Lung microvascular endothelial cell (primary cell): ENCODE measurements at places on chromosomes 5 and 9.

DNA sequence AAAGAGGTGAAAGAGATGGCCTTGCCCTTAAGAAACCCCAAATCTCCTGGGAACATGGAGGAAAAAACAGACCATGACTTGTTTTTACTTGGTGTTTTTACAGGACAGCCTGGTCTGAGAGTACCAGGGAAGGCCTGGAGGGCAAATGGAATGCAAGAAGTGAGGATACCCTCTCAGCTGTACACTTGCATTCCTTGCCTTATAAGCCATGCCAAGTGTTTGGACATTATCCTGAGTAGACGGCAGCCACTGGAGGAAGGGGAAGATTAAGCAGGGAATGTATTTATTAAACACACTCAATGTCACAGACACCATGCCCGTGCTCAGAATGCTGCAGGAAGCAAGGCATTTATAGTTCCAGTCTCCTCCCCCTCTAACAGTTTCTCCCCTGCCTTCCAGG lies 581.4 kb downstream of the CDK5RAP2 start:
- no peak for DNase-seq

- no peak for DNase-seq
Measured at GRCh38 chr5:93571114-93571949, 9.7 kb downstream of the NR2F1-AS1 start.

GRCh38 chr5:81156732-81157131 lies 76.4 kb upstream of the CKMT2 start:
- DNase-seq = no peak

GRCh38 chr9:32378496-32378895 lies 5.9 kb upstream of the ACO1 start:
- DNase-seq = peak; percentile 83

DNA sequence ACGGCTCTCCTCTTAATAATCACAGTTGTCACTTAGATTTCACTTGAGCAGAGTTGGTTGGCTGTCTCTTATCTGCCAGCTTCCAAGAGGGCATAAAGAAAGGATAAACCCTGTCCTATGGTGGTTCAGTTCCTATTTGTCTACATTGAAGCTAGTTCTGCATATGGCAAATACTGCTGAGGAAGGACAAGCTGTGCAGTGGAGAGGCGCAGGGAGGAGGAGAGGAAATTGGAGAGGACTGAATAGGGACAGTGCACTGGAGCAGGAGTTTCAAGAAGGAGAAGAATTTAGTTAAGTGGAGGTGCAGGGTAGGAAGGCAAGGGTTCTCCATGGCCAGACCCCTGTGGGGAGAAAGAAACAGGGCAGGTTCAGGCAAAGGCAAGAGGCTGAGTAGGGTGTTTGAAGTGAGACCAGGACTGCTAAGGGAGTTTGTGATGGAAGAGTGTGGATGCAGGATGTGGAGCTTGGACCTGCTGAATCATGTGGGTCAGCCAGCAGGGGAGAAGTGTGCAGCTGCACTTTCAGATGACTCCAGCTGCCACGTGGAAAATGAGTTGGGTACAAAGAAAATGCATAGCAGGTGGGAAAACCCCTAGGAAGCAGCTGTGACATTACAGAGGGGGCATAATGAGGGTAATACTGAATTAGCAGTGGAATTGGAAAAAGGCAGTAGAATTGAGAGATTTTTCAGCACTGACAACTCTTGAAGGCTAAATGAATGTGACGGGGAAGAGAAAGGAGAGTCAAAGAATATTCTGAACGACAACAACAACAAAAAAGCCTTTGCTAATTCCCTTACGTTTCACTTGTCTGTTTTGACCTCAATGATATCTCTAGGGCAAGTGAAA lies 66.8 kb downstream of the MAMDC2 start:
- DNase-seq = peak; percentile 87

- DNase-seq = no peak
Measured at GRCh38 chr5:98637557-98637956, 135.9 kb upstream of the RGMB start.

GRCh38 chr5:52452098-52452497 lies 335.6 kb upstream of the ITGA1 start:
- no peak for DNase-seq

GRCh38 chr9:14306672-14307660 lies 7.0 kb downstream of the NFIB start:
- no peak for DNase-seq

- no peak for DNase-seq
Measured at GRCh38 chr9:113368982-113369854, 7.6 kb downstream of the HDHD3 start.

DNA sequence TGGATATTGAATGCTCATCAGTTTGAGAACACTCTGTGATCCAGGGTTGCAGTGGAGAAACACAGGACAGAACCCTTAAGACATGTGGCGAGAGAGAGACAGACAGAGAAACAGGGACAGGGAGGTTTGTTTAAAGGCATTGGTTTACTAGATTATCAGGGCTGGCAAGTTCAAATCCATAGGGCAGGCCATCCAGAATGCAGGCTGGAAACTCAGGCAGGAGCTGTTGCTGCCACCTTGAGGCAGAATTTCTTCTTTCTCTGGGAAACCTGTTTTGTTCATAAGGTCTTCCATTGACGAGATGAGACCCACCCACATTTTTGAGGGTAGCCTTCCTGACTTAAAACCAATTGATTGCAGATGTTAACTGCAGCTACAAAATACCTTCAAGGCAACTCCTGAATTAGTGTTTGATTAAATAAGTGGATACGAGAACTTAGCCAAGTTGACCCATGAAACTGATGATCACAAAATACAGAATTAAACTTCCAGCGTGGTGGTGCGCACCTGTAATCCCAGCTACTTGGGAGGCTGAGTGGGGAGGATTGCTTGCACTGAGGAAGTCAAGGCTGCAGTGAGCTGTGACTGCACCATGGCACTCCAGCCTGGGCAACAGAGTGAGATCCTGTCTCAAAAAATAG lies 55.9 kb downstream of the NSUN2 start:
- peak; percentile 67 for DNase-seq

DNA sequence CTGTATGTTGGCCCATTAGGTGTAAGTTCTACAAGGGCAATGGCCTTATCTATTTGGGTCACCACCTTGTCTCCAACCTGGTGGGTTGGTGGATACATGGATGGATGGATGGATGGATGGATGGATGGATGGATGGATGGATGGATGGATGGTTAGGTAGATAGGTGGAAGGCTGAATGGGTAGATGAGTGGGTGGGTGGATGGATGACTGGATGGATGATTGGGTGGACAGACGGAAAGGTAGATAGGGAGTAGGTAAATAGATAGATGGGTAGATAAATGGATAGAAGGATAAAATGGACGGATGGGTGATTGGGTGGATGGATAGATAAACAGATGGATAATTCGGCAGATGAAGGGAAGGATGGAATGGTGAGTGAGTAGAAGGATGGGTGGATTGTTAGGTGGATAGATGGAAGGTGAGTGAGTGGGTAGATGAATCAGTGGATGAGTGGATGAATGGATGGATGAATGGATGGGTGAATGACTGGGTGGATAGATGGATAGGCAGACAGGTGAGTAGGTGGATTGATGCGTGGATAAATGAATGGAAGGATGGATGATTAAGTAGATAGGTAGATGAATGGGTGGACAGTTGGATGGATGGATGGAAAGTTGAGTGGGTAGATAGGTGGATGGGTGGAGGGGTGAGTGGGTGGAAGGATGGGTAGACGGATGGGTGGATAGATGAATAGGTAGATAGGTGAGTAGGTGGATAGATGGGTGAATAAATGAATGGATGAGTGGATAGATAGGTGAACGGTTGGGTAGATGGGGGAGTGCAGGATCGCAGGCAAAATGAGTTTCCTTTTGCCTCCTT lies 83.1 kb upstream of the FBXW11 start:
- no peak for DNase-seq

DNA sequence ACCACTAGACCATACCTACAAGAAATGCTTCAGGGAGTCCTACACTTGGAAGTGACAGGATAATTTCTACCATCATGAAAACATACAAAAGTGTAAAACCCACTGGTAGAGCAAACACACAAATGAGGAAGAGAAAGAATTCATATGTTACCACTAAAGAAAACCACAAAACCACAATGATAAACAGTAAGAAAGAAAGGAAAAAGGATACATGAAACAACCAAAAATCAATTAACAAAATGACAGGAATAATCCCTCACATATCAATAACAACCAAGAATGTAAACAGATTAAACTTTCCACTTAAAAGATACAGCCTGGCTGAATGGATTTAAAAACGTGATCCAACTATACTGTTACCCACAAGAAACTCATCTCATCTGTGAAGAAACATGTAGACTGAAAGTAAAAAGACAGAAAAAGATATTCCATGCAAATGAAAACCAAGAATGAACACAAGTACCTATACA lies 83.4 kb downstream of the LPAR1 start:
- no peak for DNase-seq

DNA sequence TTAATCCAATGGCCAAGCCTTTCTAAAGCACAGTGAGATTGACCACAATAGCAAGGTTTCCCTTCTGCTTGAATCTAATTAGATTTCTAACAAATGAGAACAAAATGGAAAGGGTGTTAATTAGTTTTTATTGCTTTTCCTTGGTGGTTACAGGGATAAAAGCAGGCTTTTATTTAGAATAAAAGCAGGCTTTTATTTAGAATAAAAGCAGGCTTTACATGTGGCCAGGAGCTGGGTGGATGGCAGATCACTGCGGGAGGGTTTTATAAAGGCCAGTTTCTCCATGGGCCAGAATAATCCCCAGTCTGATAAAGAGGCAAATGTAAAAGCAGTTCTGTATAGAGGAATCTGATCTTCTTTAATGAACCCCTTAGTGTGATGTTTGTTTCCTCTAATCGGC lies 470.2 kb downstream of the TMEM232 start:
- DNase-seq = no peak

- DNase-seq = no peak
Measured at GRCh38 chr5:168944004-168944403, 356.9 kb downstream of the SLIT3 start.

DNA sequence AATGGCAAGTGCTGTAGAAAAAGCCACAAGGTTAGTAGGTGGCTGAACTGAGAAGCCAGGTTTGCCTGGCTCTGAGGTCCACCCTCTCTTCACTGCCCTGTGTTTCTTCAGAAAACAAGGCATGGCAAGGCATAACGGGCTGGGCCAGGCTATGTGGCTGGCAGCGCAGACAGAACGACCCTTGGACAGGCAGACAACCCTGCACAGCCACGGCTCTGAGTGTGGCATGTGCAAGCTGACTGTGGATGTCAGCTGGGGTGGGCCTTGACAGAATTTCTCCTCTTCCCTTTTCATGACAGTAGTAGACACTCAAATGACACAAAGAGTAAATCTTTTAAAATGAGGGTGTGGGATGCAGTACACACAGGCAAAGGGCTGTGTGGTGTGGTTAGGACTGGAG lies 81.7 kb downstream of the MACROH2A1 start:
- DNase-seq = no peak

DNA sequence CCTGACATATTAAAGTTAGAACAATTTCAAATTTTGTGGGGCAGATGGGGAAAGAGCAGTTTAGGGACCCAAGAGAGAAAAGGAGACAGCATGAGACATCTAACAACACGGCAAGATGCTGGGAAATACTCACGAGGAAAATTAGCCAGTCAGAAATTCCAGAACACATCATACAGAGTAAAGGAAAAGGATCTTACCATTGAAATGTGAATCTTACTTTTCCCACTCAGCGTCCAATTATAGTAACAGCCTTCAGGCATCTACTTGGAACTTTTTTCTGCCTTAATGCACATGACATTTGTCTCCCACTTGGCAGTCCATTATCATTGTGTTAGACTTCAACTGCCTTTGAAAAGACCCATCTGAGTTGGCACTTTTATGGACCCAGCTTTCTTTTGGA lies 189.7 kb upstream of the SLC27A6 start:
- DNase-seq = no peak

DNA sequence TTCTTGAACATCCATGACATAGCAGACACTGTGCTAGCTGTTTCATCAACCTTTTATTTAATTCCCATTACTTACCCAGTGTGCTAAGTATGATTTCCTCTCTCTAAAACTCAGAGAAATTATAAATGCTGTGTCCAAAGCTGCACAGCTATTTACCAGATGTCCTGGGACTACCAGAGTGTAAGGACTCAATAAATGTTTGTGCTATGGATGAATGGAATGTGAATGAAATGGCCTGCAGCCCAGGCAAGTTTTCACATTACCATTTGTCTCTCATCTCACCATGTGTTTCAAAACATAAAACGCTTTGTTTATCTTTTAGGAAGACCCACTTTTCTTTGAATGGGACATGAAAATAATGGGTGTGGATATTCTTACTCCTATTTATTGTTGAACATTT lies 96.2 kb downstream of the ARHGEF28 start:
- DNase-seq = peak; percentile 35

DNA sequence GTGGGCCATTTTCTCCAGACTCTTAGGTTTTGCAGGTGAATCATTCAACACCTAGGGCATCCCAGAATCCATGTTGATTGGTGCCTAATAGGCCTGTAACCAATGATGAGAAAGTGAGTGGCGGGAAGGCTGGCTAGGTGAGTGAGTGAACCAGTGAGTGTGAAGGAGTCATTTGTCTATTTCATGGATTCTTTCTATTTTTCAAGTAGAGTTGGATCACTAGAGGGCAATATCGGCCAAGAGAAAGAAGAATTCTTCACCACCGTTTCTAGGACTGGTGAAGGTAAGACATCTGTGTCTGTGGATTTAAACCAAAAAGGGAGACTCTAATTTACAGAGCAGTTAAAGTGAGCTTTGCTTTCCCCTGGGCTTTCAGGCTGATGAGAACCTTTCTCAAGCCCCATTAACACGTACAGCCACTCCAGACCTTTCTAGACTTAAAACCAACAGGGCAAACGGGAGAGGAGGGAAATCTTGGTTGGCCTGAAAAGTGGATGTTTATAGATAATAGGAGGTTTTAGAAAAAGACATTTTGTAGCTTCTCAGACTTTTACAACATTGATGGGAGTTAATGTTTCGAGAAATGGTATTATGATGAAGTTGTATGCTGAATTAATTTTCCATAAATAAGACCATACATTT lies 114.3 kb upstream of the IL12B start:
- DNase-seq = peak; percentile 52

DNA sequence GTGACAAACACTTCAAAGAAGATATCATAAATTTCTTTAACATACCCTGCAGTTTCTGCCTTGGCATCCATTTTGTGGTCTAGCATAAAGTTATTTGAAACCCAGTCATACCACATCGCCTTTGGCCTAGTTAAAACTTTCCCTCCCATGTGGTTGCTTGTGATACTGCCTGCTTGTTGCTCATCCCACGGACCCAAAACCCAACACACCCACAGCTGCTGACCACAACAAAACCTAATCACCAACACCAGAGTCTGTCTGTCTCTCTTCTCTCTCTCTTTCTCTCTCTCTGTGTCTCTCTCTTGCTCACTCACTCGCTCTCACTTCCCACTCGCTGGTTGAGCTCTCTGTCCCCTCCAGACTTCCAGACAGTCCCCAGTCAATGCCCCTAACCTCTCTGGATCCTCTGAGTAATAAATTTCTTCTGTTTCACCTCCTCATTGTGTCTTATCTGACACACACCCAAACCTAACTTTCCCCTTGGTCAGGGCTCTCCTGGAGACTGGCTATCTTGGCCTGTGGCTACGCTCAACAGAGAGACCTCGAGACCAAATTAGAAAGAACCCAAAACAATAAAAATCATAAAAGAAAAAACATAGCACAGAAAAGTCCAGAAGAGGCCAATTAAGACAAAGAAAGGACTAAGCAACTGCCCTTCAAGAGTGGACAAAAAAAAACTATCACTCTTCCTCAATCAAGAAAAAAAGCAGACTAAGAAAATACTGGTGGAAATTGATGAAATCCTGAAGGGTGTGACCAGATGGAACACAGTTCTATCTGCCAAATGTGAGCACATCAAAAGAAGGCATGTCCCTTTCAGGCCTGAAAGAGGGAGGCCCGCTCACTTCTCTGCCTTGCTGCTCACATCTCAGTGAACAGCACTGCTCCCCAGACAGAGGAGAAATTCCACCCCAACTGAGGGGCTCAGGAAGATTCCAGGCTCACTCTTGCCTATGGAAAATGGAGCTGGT lies 41.5 kb downstream of the TTLL11 start:
- no peak for DNase-seq
